ENCODE measurements at places on chromosomes 4 and X.
A peak's percentile ranks its signal among the peaks of the same experiment; 100 is the strongest.

DNA sequence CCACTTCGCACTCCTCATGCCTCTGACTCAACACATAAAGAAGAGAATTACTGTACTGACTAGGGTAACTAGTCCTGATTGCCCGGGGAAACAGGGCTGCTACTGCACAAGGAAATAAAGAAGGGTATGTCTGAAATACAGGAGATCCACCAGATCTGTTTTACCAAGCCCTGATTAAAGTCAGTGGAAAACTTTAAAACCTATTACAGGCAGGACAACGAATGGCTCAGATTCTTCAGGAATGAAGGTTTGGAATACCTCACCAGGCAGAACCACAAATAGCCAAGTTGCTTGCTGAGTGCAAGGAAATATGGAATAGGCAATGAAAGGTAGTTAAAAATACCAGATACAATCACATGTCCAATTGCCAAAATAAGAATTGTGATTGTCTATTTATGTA is 17.3 kb downstream of the LAMTOR3 start:
- DNase-seq = peak; percentile 45

DNA sequence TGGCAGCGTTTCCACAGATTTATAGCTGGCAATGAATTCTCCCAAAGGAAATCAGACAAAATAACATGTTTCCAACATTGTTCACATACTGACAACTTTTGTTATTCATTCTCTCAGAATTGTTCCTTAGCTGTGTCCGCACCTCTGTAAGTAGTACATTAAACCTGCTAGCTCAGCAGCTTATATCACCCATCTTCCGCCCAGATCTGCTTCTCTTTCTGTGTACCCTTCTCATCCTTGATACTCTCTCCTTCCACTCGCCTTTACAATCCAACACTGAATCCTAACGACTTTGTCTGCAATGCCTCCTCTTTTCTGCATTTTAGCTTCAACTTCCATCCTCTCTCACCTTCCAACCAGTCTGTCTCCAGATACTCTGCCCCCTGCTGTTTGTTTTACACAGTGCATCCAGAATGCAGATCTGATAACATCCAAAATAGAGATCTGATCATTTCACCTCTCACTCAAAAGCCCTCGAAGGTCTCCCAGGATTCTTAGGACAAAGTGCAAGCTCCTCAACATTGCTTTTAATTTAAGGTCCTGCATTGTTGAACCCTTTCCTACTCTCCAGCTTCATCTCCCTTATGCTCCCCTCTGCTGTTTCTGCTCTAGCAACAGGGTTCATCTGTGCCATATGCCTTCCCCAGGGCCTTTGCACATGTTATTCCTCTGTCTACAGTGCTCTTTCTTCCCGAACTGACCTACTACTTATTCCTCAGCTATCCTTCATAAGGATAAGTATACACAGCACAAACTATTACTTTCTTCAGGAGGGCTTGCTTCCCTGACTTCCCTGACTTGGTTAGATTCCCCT is 67.3 kb upstream of the VBP1 start:
- DNase-seq = peak; percentile 9

DNA sequence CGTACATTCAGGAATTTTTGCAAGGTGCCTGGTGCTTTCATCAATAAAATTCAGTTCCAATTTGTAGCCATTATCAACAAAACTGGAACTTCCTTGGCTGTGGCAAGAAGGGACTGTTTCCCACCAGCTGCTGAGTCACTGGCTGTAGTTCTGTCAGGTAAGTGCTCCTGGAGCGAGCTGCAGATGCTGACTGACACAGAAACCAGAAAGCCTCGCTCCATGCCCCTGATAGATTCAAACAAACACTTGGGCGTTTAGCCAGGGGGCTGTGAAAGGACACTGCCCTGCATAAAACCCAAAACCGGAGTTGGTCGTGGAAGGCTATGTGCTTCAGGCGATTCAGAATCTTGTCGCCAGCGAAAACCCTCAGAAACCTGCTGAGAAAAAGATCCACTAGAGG is 188.4 kb upstream of the FAM9B start:
- DNase-seq = no peak

DNA sequence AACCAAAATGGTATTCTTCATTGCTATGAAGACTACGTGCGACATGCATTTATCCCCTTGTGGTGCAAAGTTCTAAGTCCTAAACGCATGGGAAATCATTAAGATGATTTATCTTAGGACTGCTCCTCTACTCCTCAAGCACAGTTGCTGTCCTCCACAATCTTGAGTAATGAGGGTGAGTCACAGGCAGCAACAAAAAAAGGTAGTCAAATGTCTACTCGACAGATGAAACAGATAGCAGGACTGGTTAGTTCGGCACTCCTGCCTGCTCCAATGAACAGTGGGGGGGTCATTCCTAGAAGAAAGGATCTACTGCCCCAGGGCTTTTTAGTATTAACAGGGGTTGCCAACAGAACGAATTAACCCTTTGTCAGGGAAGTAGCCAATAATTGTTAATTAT is 233.7 kb upstream of the FGF13 start:
- DNase-seq = peak; percentile 11

- peak; percentile 45 for DNase-seq
These were observed 679.4 kb downstream of the PDHA2 start for GRCh38 chr4:96519291-96519690.

DNA sequence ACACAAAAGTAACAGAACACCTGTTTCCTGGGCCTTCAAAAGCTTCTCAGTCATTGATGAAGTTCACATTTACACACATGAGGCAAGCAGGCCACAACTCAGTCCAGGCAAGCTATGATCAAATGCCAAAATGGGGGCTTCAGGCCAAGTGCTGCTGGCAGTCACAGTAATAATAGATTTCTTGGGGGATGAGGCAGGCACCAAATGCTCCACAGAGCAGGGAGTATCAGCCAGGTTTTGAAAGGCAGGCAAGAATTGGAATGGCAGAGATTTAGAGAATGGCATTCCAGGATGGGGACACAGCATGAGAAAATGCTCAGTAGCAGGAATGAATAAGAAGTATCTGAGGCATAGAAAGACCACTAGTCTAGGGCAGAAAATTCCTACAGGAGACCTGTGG is 52.8 kb downstream of the GRIA3 start:
- DNase-seq = peak; percentile 15

GRCh38 chr4:18938343-18939099 is 917.0 kb upstream of the LCORL start:
- DNase-seq = peak; percentile 27

DNA sequence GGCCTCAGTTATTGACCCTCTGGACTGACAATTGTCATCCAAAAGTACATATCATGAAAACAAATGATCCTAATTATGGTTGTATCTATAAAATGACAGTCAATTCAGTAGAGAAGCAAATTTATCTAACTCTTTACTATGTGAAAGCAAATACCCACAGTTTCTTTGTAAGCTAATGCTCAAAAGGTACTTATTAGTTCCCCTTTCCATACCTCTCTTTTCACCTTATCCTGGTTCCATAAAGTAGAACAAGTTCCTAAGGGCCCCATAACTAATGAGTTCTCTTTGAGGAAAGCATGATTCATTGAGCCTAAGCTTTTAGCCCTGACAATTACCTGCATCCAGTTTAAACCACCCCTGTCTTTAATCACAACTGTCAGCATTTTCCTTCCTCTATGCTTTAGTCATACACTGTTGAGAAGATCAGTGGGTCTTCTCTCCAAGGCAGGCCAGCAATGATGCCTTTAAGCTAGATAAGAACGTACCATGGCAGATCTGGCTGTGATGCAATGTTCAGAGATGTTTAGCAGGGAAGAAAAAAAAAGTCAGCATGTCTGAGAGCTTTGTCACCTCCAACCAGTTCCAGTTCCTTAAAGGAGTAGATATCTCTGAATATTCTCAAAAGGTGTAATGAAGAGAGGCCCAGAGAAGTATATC is 179.7 kb upstream of the RASGEF1B start:
- no peak for DNase-seq

DNA sequence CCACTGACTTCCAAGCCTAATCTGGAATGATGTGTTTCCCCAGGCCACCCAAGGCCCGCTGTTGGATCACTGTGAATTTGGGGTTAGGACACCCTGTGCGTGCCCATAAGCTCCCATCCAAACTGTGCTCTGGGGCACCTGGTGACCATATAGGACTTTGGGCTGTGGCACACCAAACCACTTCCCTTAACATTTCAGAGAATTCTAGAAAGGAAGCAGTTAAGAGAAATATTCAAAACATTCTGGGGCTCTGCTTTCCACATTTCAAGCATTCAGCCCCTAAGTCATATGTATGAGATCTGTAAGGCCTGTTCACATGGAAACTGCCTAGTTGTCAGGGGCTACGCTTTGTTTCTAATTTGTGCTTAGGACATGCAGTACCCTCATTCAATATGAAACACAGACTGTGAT is 14.4 kb downstream of the VGLL1 start:
- DNase-seq = no peak
